ENCODE measurements at places on chromosomes 2 and 18. TPM values are rescaled to one million over a fixed set of nuclear protein-coding genes. Genes with fewer than 3 reads are reported as not detected.

GRCh38 chr2:197759013-197759412 is 26.1 kb downstream of the BOLL start:
- DNase-seq: no peak

The EFHD1 gene
- 11.4 TPM for total RNA-seq

DNA sequence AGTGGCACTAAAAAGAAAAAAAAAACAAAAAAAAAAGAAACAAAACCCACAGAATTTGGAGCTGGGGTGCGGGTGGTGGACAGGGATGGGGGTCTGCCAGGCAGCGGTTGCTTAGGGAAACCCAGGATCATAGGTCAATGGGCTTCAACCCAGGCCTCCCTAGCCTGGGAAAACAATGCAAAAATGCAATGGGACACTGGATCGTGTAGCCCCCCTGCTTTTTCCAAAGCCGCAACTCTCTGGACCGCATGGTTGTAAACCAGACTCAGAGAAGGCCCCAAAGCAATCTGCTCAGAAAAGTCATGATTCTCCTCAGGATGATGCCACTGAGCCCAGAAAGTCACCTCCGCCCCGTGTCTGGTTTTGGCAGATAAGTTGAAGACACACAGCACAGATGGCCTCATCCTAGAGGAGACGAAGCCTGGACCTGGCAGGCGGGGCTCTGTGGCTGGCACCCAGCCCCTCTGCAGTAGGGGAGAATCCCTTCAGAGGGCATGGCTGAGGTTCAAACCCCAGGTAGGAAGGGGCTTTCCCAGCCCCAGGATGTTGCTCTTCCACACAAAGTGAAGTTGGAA is 5.1 kb downstream of the DLX2 start:
- DNase-seq: no peak

GRCh38 chr2:50766058-50766457 is 265.9 kb downstream of the NRXN1 start:
- no peak for DNase-seq

All from right atrium auricular region (tissue), 2 donors.